ENCODE measurements at places on chromosomes 4 and X. TPM values are rescaled to one million over a fixed set of nuclear protein-coding genes. Genes with fewer than 3 reads are reported as not detected.

Gene NPNT
- not detected for total RNA-seq

Gene ASB12
- not detected for total RNA-seq

Gene C4orf54
- not detected for total RNA-seq

Gene RNF150
- 0.13 TPM for total RNA-seq

Gene TREX2
- 2.4 TPM for total RNA-seq

Gene EDA2R
- 2.3 TPM for total RNA-seq

Gene POU3F4
- total RNA-seq: not detected

Gene REELD1
- not detected for total RNA-seq

Gene APELA
- total RNA-seq: not detected

Gene LRPAP1
- 60.6 TPM for total RNA-seq

Gene HMX1
- total RNA-seq: not detected

Gene SLC38A5
- total RNA-seq: 70.9 TPM

Gene CXCL11
- total RNA-seq: not detected

Gene FAM90A26
- not detected for total RNA-seq

Gene SNX25
- total RNA-seq: 16.3 TPM

Gene CSAG2
- total RNA-seq: not detected

Gene NR0B1
- not detected for total RNA-seq

Gene HSFX3
- total RNA-seq: not detected

Gene EXOC1L
- total RNA-seq: not detected

Gene PAGE5
- total RNA-seq: not detected

Gene PGRMC2
- 41.1 TPM for total RNA-seq

Gene MAML3
- 0.87 TPM for total RNA-seq

Gene ARHGEF6
- total RNA-seq: 90.6 TPM

Gene MSX1
- not detected for total RNA-seq

Gene ZBED1
- 32.1 TPM for total RNA-seq

Gene NAA11
- not detected for total RNA-seq

Gene CT45A7
- total RNA-seq: not detected

Gene RBMXL3
- total RNA-seq: not detected

Gene RHOXF1
- total RNA-seq: 0.53 TPM

Gene PALLD
- total RNA-seq: 0.29 TPM

Gene BEND4
- 0.05 TPM for total RNA-seq

Gene DIPK2B
- total RNA-seq: not detected

Gene F8
- total RNA-seq: 2.5 TPM

Gene CXCL3
- total RNA-seq: not detected

Gene LAGE3
- total RNA-seq: 39.2 TPM

Gene CRLF2
- total RNA-seq: 3.1 TPM

Gene FAAH2
- 2.3 TPM for total RNA-seq

Gene SSX4
- total RNA-seq: not detected

Gene PABPC1L2A
- total RNA-seq: not detected

Gene GPR82
- total RNA-seq: not detected

Gene RBM47
- total RNA-seq: 3.0 TPM

Gene OR13H1
- total RNA-seq: not detected

Gene RIPPLY1
- total RNA-seq: not detected

Gene C1GALT1C1
- 30.2 TPM for total RNA-seq

Gene MND1
- total RNA-seq: 18.2 TPM

Gene CCDC120
- total RNA-seq: 7.5 TPM

Gene CLDN2
- total RNA-seq: not detected

Gene ZC4H2
- 24.7 TPM for total RNA-seq

Gene TMPRSS11F
- total RNA-seq: not detected

Gene ARHGAP36
- total RNA-seq: not detected
